Left lobe of liver (tissue), 2 donors: ENCODE measurements at places on chromosomes 11 and 22. TPM values are rescaled to one million over a fixed set of nuclear protein-coding genes. Genes with fewer than 3 reads are reported as not detected.

DNA sequence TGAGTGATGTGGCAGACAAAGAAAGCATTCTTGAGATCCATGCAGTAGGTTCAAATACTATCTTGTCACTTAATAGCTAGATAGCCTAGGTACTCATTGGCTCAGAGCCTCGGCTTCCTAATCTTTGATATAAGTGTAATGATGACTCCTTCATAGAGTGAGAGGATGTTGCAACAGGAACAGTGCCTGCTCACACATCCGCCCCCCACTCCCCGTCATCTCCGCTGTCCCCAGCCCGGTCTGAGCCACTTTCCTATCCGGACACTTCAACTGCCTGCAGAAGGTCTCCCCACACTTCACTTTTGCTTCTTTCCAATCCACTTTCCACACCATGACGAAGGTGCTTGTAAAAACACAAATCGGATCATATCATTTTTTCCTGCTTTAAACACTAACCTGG is 128.8 kb downstream of the NTM start:
- no peak for DNase-seq

The LTO1 gene
- 7.6 TPM for total RNA-seq

DNA sequence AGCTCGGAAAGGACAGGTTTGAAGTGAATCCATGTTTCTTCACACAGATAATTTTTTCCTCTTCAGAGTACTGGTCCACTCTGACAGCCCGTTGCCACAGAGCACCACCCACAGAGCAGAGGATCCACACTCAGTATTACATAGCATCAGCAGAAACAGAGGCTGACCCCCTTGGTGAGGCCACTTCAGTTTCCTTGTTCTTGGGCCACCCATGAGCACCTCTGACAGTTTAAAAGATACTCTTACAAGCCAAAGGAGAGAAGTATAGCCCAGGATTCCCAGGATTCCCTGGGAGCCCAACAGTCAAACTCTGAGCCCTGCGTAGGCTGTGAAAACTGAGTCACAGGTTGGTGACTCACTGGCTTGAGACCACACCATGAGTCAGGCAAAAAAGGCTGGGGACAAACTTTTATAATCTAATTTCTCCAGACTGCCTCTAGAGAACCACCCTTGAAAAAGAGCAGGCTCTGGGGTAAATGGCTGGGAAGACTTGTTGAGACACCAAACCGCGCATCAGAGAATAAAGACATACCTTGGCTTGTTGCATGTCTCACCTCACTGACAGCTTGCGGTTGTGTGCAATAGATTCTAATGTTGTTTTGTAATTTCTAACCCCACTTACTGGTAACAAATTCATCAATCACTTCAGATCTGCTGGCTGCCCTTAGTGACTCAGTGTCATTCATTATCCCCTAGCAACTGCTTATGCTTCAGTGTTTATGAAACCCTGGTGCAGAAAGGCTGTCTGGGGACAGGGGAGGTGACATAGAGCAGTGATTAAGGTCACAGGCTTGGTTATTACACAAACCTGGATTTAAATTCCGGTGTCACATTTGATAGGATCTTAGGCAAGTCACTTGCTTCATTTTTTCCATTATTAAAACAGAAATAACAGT is 56.9 kb upstream of the PRSS23 start:
- no peak for DNase-seq

The GALR3 gene
- total RNA-seq = 0.65 TPM

The GDPD4 gene
- total RNA-seq = 10.2 TPM

GRCh38 chr11:114195981-114196731 is 100.0 kb upstream of the NNMT start:
- no peak for DNase-seq

The ISX gene
- not detected for total RNA-seq

The CHRM1 gene
- not detected for total RNA-seq

GRCh38 chr11:16909359-16910035 is 104.7 kb downstream of the PLEKHA7 start:
- DNase-seq = no peak

GRCh38 chr11:33716243-33716642 is 15.6 kb upstream of the C11orf91 start:
- no peak for DNase-seq

GRCh38 chr22:19896665-19897355 is 42.1 kb upstream of the GNB1L start:
- DNase-seq = no peak

GRCh38 chr22:48751539-48752437 is 1075.9 kb downstream of the BRD1 start:
- DNase-seq = no peak

- DNase-seq = no peak
Measured at GRCh38 chr11:131666617-131667016, 296.2 kb downstream of the NTM start.

The TRIM51 gene
- total RNA-seq = not detected

DNA sequence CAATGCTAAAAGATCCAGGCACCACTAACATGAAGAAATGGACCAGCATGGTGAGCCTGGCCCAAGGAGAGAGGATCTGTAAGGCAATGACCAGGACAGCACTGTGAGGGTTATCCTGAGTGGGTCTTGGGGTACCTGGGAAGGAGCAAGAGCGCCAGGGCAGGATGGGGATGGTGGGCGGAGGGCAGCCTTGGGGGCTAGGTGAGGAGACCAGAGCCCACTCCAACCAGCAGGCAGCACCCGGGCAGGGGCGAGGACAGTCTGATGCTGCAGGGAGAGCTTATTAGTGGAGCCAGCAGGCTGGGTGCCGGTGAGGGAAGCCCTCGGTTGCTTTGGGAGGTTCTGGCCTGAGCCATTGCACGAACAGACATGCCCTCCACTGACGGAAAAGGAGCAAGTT is 10.7 kb upstream of the NAP1L4 start:
- DNase-seq = no peak

DNA sequence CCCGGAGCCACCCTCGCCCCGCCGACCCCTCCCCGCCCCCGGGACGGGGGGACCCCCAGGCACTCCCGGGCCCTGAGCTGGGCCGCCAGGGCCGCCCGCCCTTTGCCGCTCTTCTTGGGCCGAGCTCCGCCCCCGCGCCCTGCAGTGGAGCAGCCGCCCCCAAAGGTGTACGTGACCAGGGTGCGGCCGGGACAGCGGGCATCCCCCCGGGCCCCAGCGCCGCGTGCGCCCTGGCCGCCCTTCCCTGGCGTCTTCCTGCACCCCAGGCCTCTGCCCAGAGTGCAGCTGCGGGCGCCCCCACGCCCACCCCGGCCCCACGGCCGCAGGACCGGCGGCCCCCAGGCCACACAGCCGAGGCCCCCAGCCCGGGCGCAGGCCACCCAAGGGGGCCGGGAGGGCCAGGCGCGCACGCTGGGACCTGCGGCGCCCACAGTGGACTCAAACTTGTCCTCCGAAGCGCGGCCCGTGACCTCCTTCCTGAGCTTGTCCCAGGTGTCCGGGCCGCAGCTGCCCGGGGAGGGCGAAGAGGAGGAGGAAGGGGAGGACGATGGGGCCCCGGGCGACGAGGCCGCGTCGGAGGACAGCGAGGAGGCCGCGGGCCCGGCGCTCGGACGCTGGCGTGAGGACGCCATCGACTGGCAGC is 7.4 kb downstream of the B4GALNT4 start:
- no peak for DNase-seq

- DNase-seq = no peak
Measured at GRCh38 chr11:19753451-19754106, 40.9 kb downstream of the NAV2 start.

DNA sequence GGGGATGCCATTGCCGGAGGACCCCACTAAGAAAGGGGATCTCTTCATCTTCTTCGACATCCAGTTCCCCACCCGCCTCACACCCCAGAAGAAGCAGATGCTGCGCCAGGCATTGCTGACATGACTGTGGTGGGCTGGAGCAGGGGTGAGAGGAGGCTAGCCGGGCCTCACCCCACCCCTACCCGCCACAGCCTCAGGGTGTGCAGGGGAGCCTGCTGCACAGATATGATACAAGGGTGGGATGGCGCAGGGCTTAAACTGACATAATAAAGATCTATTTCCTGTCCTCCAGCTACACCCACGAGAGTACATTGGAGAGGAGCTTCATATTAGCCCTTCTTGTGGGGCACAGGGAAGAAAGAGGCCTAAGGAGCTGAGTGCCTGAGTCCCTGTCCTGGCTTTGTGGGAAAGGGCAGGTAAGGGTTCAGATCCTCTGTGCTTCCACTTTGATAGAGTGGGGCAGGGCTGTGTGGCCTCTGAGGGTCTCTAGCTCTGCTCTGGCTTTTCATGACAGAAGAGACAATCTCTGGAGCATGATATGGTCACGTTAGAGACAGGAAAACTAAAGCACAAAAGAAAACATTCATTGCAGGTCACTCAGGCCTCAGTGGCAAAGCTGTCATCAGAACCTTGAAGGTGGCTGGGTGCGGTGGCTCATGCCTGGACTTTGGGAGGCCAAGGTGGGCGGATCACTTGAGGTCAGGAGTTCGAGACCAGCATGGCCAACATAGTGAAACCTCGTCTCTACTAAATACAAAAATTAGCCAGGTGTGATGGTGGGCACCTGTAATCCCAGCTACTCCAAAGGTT is 12.4 kb downstream of the UCP2 start:
- no peak for DNase-seq

The OR5M3 gene
- total RNA-seq = not detected
